ENCODE measurements at places on chromosomes 7 and 10.

DNA sequence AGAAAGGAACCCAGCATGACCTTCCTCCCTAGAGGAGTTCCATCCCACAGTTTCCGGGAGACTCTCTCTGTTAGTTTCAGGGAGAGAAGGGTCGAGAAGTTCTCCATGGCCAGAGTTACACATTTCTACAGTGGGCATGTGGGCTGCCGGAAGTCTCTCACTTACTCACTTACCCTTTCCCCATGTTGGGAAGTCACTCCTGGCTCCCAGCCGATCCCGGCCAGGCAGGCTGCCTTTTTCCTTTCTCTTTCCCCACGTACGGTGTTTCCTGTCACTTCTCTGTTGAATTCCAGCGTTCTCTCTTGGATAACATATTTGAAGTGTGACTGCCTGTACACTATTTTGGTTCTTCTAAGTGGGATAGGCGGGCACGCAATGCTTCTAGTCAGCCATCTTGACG is 3.5 kb downstream of the TEX36 start:
- no peak for DNase-seq

- DNase-seq: no peak
Observed at GRCh38 chr7:4174451-4174850, 507.6 kb upstream of the FOXK1 start.

GRCh38 chr10:70726909-70727495 is 54.7 kb downstream of the ADAMTS14 start:
- DNase-seq: no peak

- no peak for DNase-seq
Observed at GRCh38 chr7:98771941-98772603, 97.7 kb downstream of the TMEM130 start.

DNA sequence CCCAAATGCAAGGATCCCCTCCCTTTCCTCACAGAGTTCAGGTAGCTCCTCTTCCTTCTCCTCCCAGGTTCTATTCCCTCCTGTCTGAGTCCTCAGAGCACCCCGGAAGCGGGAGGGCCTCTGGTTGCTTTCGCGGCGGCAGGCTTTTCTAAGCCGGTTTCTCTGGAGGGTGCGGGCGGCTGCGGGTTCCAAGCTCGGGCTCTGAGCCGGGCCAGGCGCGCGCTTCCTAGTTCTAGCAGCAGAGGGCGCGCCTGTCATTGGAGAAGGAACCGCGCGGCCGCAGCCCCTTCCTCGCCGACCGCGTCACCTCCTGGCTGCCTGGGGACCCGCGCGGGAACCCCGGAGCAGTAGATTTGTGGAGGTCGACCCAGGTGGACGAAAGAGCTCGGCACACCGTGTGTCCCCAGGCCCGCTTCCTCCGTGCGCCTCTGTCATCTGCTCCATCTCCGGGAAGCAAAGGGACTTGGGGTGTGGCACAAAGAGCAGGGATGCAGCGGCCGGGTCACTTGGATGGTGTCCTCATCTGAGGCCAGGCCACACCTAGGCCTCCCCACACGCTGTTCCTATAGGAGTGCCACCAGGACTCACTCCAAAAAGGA is 389.0 kb upstream of the PODXL start:
- DNase-seq: peak; percentile 1

GRCh38 chr10:104084482-104085142 is 1.1 kb downstream of the COL17A1 start:
- no peak for DNase-seq

DNA sequence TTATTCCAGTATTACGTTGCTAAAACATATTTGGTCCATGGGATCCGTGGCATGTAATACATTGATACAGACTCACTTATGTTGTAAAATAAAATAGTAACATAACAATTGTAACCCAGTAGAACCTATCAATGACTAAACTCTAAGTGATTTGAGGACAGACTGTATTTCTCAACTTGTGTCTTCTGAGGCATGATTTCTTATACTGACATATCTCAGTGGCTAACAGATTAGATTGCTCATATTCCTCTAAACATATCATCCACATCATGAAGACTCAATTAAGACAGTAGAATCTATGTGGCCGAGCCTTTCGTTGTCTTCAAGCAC is 72.3 kb downstream of the CREB5 start:
- no peak for DNase-seq

DNA sequence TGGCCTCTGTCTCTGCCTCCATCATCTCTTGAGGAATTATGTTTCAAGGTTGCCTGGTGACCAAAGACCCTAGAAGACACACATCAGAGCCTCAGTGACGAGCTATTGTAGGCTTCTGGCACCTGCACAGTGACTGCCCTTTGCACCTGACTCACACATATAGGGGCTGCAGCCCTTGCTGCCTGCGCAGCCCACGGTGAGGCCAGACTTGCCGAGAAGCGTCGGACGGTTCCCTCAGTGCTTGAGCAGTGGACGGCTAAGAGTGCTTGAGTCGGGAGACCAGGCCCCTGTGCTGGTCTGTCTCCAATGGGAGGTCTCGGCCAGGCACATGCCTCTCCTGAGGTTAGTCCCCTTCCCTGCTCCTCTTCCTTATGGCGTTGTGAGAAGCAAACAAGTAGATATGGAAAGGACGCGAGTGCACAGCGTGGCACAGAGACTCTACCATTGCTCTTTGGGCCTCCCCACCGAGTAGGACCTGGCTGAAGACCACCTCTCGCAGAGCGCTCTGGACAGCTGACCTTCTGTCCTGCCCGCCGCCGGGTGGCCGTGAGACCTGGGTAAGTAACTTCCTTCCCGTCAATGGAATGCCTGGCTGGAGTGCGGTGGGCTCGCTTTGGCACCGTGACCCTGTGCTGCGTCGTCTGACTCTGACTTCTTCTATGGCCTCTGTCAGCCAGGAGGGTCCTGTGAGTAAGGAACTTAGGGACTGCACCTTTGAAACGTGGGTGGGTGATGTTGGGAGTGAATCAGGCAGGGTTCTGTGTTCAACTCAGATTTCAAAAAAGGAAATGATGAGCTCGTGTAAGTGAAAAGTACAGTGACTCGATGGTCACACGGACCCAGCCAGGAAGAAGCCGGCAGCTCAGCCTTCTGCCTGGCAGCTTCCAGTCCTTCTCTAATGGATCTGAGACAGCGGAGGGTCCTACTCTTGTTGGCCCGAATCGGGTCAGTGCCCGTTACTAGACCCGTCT is 33.7 kb downstream of the ZNF775 start:
- no peak for DNase-seq

DNA sequence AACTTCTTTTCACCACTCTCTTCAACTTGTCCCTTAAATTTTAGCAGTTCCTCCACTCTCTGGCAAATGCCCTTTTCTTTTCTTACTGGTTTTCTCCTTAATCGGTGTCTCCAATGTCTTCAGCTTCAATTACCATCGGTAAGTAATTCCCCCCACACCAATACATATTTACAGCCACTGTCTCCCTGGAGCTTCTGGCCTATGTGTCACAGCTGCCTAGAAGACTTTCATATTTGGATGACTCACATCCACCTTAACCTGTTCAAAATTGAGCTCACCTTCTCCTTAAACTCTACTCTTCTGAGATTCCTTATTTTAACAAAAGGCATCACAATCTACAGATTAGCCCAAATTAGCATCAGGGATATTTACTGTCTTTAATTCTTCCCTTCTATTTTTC is 380.4 kb downstream of the POM121L12 start:
- no peak for DNase-seq

DNA sequence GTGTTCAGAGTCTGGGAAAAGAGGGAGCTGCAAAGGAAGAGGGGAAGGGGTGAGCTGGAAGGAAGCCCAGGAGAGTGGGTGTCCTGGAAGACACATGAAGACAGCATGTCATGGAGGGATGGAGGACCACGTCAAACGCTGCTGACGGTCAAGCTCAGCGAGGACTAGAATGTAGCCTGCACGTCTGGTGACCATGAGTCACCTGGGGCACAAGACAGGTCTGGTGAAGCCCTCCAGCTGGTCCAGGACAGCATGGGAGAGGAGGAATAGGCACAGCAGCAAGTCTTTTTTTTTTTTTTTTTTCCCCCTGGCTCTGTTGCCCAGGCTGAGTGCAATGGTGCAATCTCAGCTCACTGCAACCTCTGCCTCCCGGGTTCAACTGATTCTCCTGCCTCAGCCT is 19.6 kb upstream of the AMZ1 start:
- no peak for DNase-seq

- no peak for DNase-seq
Observed at GRCh38 chr10:130464426-130464825, 328.2 kb downstream of the GLRX3 start.

DNA sequence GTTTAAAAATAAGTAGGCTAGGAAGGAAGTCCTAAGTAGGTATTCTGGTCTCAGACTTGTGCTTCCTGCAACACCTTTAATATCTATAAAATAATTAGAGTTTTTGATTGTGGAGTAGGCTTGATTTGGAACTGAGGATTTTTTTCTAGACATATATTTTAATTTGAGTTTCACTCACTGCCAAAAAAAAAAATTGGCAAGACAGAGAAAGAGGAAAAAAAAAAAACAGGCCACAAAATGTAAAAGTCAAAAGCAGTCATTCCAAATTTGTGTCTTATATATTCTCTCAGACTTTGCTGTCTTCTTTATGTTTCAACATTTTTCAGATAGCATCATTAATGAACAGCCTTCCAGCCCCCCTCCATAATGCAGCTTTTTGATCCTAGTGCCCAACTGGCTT is 346.1 kb downstream of the NRG3 start:
- no peak for DNase-seq

- DNase-seq: no peak
Observed at GRCh38 chr10:110044681-110045080, 36.9 kb downstream of the ADD3 start.

DNA sequence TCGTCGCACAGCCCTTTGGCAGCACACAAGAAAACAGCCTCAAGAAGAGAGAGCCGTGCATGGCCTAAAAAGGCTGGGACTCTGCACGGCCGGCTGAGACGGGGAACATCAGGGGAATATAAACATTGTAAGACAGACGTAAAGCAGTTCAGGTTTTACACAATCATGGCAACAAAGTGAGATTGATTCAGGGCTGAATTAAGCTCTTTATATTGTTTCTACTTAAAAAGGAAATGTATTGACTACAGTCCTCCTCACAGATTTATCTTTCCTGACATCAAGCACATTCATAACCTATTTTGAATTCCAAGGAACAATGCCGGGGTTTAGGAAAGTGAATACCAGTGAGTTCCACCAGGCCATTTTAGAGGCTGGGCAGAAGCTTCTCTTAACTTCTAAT is 25.2 kb downstream of the SORBS1 start:
- no peak for DNase-seq
